Liver (tissue), 10 donors: ENCODE measurements at places on chromosomes 12 and 14. TPM values are rescaled to one million over a fixed set of nuclear protein-coding genes. Genes with fewer than 3 reads are reported as not detected.
A peak's percentile ranks its signal among the peaks of the same experiment; 100 is the strongest.

DNA sequence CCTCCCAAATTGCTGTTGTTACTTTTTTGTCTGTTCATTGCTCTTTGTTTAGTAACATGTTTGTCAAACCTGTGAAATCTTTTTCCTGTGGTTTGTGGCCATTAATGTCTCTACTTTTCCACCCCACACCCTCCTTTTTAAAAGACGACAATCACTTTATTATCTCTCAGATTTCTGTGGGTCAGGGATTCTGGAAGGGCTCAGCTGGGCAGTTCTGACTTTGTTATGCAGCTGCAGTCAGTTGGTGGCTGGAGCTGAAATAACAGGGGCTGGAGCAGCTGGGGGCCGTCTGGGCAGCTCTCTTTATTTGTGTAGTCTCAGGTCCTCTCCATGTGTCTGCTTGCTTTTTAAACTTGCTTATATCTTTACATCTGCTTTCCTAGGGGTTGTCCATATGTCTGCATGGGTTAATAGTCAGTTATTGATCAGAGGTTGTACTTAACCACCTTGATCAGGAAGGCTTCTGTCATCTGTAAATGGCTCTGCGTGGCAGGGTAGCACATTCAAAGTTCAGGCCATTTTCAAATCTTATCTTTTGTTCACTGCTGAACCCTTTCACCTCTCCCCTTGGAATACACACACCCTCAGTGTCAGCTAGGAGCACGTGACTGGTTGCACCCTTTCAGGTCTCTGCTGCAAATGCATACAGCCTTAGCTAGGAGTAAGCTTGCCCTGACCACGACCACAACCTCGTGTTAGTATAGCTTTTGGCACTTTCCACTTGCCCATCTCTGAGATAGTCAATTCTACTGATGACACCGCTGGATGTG is 27.9 kb downstream of the BORCS5 start:
- peak overlapping the region; percentile 61 for H3K27ac ChIP-seq

- H3K4me1 ChIP-seq, result peaks cover 20% of the 10 kb centered on the region
- no peak overlapping the region for H3K27ac ChIP-seq
- peak overlapping the region; percentile 21 for H3K4me3 ChIP-seq
- H3K36me3 ChIP-seq, result no peaks in the 10 kb centered on the region
- peak; percentile 63 for DNase-seq
Observed at GRCh38 chr12:54216797-54217661, 28.2 kb upstream of the SMUG1 start.

DNA sequence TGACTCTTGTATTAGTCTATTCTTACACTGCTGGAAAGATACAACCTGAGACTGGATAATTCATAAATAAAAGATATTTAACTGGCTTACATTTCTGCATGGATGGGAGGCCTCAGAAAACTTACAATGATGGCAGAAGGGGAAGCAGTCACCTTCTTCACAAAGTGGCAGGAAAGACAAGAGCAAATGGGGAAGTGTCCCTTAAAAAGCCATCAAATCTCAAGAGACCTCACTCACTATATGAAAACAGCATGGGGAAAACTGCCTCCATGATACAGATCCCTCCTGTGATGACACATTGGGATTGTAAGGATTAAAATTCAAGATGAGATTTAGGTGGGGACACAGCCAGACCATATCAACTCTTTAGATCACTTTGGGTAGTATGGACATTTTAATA is 83.7 kb downstream of the TMTC3 start:
- no peak overlapping the region for H3K27ac ChIP-seq
- no peak for DNase-seq
- H3K27me3 ChIP-seq, result no peaks in the 10 kb centered on the region
- H3K36me3 ChIP-seq, result no peaks in the 10 kb centered on the region

DNA sequence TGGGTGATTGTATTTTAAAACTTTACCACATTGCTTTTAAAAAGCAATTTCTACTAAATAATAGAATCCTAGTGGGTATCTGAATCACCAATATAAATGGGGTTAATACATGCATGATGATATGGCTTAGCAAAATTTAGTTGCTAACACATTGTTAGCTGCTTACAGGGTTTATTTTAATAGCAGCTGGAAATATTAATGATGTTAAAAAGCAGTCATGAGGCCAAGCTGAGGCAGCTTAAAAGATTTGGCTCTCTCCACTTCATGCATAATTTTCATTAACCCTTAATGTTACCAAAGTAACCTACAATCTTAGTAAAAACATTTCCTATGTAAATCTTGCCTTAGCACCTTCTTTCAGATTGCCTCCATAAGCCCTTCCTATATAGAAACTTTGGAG is 49.2 kb upstream of the CNOT2 start:
- H3K27me3 ChIP-seq, result no peaks in the 10 kb centered on the region
- no peak overlapping the region for H3K4me3 ChIP-seq
- DNase-seq, result no peak
- no peak overlapping the region for H3K27ac ChIP-seq

DNA sequence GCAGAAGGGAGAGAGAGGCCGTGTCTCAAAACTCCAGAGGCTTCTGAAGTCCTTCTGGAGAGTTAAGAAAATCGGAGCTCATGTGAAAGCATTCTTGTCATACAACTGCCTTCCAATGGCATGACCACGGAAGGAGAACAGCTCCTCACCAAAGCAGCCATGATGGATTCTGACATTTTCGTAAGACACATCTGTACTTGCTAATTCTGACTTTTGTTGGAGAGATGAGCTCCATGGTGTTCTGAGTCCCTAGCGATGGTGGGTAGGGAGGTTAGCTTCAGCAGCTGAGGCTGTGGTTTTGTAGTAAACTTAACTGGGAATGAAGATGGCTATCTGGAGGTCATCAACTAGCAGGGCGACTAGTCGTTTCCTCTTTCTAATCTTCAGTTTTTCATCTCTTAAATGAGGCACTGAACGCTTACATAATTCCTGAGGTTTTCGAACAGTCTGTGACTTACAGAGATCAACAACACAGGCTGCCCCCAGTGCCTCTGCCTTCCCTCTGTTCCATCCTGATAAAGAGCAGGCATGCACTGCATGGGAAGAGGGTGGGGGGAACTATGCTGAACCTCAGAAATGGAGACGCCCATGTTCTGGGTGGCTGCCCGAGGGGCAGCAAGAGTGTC is 28.6 kb upstream of the DICER1 start:
- no peaks in the 10 kb centered on the region for H3K36me3 ChIP-seq
- DNase-seq, result peak; percentile 52
- peak overlapping the region; percentile 71 for H3K27ac ChIP-seq
- H3K27me3 ChIP-seq, result no peaks in the 10 kb centered on the region
- H3K4me1 ChIP-seq, result peaks cover 7% of the 10 kb centered on the region

GRCh38 chr14:22553445-22553844 is 35.6 kb downstream of the DAD1 start:
- no peak for DNase-seq
- H3K4me1 ChIP-seq, result peaks cover 3% of the 10 kb centered on the region
- no peaks in the 10 kb centered on the region for H3K27me3 ChIP-seq

- H3K27me3 ChIP-seq, result no peaks in the 10 kb centered on the region
- peaks cover 1% of the 10 kb centered on the region for H3K4me1 ChIP-seq
- no peak overlapping the region for H3K4me3 ChIP-seq
- DNase-seq, result no peak
Observed at GRCh38 chr14:63926641-63927040, 73.8 kb downstream of the SYNE2 start.

Gene ATF7IP
- 3.9 TPM for polyA plus RNA-seq

Gene SSTR1
- 2.1 TPM for polyA plus RNA-seq

Gene FZD10
- 0.02 TPM for polyA plus RNA-seq

Gene IL26
- polyA plus RNA-seq, result not detected

Gene DERA
- 32.9 TPM for polyA plus RNA-seq

Gene BCL2L14
- polyA plus RNA-seq, result 0.15 TPM

Gene RERGL
- polyA plus RNA-seq, result 0.98 TPM

Gene KCNJ8
- 30.3 TPM for polyA plus RNA-seq

Gene RFLNA
- 0.05 TPM for polyA plus RNA-seq
